ENCODE measurements at places on chromosomes 3 and 15.
A peak's percentile ranks its signal among the peaks of the same experiment; 100 is the strongest.

GRCh38 chr3:39550354-39551051 is 83.0 kb downstream of the MOBP start:
- no peak for DNase-seq

- DNase-seq, result no peak
Observed at GRCh38 chr3:49602049-49602554, 47.8 kb downstream of the BSN start.

DNA sequence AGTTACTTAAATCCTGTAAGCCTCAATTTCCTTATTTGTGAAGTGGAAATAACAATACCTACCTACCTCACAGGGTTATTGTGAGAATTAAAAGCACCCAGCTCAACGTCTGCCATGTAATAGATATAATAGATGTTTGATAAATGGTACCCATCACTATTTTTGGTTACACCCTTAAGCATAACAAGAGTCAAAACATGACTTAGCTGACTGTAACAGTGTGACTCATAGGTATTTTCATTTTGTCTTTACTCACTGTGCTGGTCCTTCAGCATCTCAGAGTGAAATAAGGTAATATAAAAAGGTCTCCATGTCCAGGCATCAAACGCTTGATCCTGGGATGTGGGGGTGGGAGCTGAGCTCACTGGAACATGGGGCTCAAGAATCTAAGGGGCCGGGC is 3.1 kb downstream of the CPLX3 start:
- DNase-seq, result no peak

- no peak for DNase-seq
Observed at GRCh38 chr3:180983136-180983535, 6.4 kb downstream of the DNAJC19 start.

GRCh38 chr15:66758844-66759243 is 56.8 kb downstream of the SMAD6 start:
- no peak for DNase-seq

DNA sequence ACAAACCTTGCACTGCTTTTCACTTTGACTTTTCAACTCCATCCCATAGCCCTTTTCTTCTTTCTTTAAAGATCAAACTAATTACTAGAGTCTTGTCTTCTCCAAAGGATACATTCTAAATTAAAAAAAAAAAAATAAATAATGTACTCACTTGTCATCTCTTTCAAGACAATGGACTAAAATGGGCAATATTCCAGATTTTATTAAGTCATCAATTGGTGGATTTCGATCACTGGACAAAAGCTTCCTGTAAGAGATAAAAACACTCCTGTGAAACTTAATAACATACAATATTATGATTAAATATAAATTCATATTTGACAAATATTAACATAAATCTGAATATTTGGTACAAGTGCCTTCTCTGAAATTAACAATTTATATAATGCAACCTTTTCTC is 34.1 kb downstream of the KPNA4 start:
- DNase-seq, result no peak

DNA sequence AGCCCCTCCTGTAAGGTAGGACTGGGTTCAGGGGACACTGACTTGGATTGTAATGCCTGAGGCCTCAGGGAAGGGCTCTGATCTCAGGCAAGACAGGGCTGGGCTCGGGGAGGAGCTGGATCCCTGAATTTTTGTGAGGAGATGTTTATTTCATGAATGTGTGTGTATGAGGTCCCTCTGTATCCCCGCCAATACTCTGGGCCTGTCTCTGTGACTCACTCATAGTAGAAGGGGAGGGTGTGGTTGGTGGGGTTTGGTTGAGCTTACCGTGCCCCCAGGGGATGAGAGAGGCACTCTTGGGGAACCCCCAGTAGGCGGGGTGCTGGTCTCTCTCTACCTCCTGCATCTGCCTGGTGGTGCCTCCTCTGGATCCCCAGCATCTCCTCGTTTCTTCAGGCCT is 28.1 kb downstream of the RPSA start:
- no peak for DNase-seq

DNA sequence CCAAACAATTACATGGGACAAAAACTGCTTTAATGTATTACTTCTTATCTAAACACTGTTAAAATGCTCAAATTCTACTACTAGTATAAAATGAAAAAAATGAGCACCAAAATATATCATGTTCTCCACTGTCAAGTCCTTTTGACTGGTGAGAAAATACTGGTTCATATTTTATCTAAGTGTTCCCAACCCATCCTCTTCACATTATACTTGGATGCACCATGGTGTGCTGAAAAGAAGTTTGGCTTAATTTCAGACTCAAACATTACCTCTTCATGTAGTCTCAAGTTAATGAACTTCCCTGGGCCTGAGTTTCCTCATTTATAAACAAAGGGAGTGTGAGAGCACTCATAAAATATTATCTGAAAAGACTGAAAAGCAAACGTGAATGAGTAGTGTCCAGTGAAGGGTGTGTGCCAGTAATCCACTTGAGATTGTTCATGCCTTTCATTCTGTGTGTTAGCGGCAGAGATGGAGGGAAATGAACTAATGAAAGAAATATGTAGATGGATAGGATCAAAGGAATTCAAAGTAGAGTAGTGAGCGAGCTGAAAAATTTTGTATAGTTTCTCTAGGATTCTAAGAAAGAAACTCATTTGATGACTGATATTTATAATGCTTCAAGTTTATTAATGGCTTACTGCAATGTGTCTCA is 263.2 kb downstream of the NLGN1 start:
- DNase-seq, result no peak

GRCh38 chr3:58000306-58001085 is 7.7 kb upstream of the FLNB start:
- DNase-seq, result no peak

DNA sequence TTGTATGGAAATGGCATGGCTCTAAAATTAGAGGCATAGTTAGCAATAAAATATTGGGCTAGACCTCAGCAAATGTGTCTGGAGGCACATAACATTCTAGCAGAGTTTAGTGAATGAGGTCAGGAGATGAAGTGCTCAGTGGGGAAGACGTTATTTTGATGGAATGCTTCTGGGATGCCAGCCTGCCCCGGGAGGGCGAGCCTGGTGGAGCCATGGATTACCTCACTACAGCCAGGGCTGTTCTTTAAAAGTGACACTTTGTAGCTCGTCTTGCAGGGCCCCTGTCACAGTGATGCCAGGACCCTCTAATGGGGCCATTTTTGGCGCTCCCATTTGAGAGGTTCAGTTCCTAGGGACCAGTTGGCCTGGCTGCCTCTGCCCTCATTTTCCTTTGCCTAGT is 48.5 kb downstream of the PXYLP1 start:
- DNase-seq, result no peak

GRCh38 chr3:43378066-43378935 is 92.0 kb downstream of the SNRK start:
- peak; percentile 26 for DNase-seq

DNA sequence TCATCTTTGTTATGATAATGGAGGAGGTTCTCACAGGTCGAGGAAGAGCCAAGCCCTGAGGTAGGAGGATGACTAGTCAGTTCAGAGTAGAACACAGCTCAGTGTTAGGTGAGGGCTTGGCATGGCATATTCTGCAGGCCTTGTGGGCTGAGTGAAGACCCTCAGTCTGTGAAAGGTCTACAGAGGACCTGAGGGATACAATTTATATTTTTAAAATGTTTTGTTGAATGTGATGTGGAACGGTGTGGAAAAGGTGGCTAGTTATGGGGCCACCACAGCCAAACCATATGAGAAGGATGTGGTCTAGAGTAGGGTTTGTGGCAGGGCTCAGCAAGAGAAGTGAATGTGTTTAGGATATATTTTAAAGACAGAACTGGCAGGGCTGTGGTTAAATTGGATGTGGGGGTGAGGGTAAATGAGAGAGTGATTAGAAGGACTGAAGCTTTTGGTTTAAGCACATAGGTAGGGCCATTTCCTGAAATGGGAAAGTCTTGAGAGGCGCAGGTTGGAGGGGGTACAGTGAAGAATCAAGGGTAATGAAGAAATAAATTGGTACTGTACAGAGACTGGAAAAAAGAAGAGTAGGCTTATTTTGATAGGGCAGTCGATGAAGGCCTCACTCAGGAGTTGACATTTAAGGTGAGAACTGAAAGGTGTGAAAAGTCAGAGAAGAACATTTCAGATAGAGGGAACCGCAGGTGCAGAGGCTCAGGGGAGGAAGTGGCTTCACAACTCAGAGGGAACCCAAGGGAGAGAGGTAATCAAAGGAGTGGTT is 60.5 kb downstream of the SPTSSB start:
- DNase-seq, result no peak

GRCh38 chr3:18751514-18751913 is 326.4 kb upstream of the SATB1 start:
- no peak for DNase-seq

Measured in skeletal muscle cell (primary cell).